GM12878 (cell line): ENCODE measurements at places on chromosomes 4 and X.

DNA sequence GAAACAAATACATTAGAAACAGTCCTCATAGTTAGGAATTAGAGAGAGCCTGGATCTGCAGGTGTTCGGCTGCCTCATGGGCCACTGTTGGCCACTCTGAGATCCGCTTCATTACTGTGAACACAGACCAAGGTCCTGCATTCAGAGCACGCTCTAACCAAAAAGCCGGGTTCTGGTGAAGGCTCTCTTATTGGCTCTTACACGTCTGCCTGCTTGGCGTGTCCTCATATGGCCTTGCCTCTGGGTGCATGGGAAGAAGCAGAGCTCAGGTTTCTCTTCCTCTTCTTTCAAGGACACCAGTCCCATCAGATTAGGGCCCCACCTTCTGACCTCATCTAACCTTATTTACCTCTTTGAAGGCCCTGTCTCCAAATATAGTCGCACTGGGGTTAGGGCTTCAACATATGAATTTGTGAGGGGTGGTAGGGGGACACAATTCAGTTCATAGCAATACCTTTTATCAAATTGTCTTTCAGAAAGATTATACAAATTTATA is 37.1 kb upstream of the ELF2 start:
- DNase-seq = peak; percentile 65

DNA sequence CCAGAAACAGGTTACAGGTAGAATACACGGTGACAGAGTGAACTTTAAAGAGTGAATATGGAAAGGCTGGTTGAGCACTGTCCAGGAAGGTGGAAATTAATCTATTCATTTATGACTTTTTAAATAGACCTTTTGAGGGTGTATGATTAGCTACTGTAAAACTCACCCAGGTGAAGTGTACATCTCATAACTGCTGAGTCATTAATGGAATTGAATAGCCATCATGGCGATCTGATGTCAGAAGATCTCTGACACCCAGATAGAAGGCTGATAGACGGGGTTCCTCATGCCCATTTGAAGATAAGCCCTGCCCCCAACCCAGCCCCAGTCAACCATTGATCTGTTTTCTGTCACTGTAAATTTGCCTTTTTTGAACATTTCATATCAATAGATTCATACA is 84.0 kb downstream of the PRSS12 start:
- DNase-seq = no peak

- no peak for DNase-seq
Observed at GRCh38 chr4:162347842-162348213, 184.0 kb upstream of the FSTL5 start.

GRCh38 chr4:168891086-168891485 is 119.0 kb downstream of the CBR4 start:
- DNase-seq = no peak

DNA sequence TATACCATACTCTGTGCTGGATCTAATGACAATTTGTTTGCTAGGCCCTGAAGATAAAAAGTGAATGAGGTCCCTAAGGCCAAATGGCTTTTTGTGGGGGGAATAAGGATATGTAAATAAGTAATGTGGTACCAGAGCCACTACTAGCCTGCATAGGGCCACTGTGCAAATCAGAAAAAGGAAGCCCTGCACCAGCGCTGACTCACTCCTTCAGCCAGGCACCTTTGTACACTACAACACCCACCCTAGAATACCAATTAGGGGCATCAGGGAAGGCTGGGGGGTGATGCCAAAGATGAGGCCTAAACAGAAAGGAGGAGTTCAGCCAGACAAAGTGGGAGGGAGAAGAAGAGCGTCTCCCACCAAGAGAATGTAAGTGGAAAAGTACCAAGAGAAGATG is 122.2 kb downstream of the CAMK2D start:
- DNase-seq = no peak

DNA sequence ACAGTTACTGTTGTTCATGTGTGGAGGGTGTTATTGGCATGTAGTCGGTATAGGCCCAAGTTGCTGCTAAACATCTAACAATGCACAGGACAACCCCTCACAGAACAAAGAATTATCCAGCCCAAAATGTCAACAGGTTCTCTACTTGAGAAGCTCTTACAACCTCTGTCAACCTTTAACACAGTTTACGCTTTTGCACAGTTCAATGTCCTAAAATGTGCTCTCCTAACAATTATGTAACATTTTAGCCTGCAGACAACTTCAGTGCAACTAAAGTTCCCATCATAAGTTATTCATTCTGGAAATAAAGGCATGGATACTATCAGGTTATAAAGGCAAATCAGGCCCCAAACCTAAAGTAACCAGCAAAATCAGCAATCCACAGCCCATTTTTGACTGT is 66.2 kb downstream of the ASB9 start:
- no peak for DNase-seq

DNA sequence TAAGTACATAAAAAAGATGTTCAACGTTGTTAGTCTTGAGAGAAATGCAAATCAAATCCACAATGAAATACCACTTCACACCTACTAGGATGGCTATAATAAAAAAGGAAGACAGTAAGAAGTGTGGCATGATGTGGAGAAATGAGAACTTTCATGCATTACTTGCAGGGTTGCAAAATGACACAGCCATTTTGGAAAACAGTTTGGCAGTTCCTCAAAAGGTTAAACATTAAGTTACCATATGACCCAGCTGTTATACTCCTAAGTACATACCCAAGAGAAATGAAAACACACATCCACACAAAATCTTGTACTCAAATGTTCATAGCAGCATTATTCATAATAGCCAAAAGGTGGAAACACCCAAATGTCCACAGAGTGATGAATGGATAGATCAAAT is 25.8 kb upstream of the LIMCH1 start:
- no peak for DNase-seq

GRCh38 chr4:174553828-174554227 is 31.5 kb upstream of the HPGD start:
- DNase-seq = no peak

DNA sequence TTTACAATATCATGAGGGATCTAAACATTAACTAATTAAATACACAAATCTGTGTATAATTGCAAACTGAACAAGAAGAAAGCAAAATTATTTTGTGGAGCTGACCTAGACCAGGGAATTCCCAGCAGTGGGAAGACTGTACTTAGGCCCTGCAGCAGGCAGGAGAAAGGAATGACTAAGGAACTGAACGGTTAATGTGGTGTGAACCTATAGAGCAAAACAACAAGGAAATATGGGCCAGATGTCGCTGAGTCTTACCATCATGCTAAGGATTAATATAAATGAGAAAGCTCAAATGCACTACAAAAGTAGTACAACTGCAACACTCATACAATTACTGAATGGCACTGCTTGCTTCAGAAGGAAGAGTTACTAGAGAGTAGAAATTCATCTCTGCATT is 120.3 kb upstream of the ATXN3L start:
- DNase-seq = no peak

DNA sequence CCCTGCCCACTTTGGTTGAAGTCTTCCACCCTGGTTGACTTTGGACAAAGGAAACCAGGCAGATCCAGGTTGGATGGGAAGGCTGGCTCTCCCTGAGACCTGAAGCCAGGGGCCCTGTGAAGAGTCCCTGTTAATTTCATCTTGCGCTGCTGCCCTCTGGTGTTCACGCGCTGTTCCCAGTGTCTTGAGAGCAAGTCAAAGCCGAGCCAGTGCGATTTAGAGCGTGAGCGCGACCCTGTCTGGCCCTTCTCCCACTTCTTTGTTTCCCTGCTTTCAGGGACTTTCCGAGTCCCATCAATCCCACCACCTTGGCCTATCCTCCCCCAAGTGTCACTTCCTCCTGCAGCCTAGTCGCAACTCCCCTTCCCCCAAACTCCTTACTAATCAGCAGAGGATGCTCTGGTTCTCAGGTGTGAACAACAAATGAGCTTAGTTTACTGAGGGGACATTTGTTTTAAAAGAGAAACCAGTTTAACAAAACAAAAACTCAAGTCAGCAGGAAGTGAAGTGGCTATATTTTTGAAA is 25.8 kb upstream of the CHRNA9 start:
- DNase-seq = peak; percentile 92

GRCh38 chr4:104752337-104752736 is 257.6 kb upstream of the CXXC4 start:
- peak; percentile 48 for DNase-seq

GRCh38 chr4:20042769-20043168 is 208.9 kb upstream of the SLIT2 start:
- DNase-seq = no peak

DNA sequence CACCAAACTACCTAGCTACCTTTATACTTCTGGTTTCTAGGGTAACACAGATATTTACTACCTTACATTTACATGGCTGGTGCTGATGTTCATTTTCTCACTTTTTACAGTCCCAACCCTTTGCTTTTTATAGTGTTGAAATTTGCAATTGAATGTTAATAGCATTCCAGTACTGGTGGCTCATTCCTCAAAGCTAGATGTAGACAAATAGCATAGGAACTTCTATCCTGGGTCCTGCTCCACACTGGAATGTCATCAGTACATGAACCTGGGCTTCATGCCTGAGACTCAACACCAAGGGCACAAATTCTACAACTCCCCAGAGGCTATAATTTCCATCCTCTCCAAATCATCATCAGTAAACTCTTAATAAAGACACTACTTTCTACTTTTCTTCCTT is 10.3 kb upstream of the TRMT2B start:
- DNase-seq = no peak

GRCh38 chr4:150853882-150854281 is 161.2 kb downstream of the LRBA start:
- DNase-seq = no peak

DNA sequence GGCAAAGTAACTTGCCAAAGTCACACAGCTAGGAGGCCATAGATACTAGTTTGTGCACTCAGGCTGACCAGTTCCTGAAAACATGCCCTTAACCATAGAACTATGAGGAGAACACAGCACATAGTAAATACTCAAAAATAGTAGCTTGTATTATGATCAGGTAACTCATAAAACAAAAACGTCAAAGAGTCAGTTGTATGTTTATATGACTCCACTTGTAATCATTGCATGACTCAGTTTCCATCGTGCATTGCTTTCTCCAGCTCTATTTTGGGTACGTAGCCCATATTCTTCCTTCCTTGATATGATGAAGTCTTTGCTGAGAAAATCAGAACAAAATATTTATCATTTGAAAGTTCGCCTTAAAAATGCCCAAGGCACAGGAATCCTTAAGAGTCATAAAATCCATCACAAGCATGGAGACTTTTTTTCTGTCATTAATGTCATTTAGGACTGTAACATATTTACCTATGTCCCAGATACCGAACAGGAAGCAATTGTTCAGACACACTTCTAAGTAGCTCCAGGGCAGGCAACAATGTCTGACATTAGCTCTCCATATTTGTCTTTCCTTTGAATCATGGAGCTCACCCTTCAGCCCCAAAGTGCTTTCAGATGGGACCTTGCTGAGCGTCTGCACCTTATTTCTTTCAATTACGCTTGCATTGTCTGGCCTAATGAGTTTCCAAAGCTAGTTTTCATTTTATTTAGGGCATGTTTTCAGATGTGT is 11.2 kb upstream of the MID1 start:
- no peak for DNase-seq

DNA sequence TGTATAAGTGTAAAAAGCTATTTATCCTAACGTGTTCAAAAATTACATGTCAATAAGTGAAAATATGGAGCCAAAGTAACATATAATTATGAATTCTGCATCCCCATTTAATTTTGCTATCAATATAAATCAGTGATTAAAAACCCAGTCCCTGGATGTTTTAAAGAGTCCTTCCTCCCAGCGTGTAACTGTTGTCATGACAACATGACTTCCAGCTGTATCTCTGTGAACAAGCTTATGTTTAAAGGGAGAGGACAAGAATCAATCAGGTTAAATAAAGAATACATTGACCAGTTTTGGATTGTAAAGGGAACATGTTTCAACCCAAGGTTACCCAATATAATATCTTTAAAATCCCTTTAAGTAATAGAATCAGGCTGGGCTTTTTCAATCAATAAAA is 219.7 kb downstream of the NSUN7 start:
- DNase-seq = no peak

DNA sequence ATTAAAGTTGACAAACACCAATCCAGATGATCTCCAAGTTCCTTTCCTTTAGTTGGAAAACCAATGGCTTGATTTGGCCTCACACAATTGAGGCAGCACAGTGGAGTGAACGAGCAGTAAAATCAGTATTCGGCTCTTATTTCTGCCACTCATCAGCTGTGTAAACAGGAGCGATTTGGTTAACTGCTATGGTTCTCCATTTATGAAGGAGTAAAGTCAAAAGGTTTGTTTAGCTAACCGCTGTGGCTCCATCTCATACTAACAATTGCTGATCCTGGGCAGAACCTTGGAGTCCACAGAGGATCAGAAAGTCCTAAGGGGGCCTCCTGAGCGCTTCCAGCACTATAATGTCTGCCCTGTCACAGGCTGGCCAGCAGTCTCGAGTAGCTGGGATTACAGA is 54.5 kb upstream of the EXOC1L start:
- DNase-seq = no peak

DNA sequence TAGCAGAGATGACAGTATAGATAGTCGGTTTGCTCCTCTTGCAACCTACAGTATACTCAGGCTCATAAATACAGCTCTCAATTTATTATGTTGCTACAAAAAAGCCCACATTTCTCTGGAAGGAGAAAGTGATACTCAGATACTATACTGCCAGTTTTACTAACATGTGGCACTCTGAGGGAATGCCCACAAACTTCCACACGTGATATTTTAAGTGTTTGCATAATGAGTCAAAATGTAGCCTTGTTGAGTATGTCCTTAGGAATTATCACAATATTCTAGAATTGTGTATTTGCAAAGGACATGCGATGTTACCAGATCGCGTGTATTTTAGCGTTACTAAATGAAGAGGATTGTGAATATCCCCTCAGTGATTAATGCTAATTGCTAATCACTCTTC is 929.1 kb downstream of the STIM2 start:
- DNase-seq = no peak

DNA sequence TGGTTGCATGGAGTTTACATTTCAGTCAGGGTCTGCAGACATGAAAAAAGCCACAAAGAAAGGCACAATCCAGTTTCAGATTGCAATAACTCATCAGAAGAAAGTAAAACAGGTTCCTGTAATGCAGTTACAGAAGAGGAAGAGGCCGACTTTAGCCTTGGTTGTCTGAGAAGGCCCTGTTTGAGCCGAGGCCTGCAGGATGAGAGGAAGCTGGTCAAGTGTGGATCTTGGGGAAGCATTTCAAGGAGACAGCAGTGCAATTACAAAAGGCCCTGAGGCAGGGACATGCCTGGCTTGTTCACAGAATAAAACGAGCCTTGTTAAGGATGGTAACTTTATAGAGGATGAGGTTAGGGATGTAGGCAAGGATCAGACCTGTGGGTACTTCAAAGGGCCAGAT is 62.4 kb downstream of the AFF2 start:
- no peak for DNase-seq

DNA sequence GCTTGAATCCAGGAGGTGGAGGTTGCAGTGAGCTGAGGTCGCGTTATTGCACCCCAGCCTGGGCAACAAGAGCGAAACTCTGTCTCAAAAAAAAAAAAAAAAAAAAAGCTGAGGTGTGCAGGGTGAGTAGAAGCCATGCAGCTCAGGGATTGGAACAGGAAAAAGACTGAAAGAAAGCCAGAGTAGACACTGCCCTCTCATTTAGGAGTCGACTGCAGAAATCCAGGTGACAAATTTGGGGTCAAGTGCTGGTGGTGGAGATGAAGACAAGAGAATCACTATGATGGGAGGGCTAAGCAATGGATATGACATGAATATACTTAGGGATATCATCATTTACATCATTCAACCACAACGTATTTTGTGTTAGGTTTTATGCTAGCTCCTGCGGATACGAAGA is 1.9 kb downstream of the NEIL3 start:
- DNase-seq = no peak
